HCT116 (cell line): ENCODE measurements at places on chromosomes 4 and X. TPM values are rescaled to one million over a fixed set of nuclear protein-coding genes. Genes with fewer than 3 reads are reported as not detected.

PABPC5 gene
- total RNA-seq, result not detected

MAGEC3 gene
- not detected for total RNA-seq

APLN gene
- total RNA-seq, result 0.22 TPM

SOWAHD gene
- 1.1 TPM for total RNA-seq

HS6ST2 gene
- 24.6 TPM for total RNA-seq
